CD8-positive, alpha-beta T cell (primary cell): ENCODE measurements at places on chromosomes 3 and 15. TPM values are rescaled to one million over a fixed set of nuclear protein-coding genes. Genes with fewer than 3 reads are reported as not detected.

DNA sequence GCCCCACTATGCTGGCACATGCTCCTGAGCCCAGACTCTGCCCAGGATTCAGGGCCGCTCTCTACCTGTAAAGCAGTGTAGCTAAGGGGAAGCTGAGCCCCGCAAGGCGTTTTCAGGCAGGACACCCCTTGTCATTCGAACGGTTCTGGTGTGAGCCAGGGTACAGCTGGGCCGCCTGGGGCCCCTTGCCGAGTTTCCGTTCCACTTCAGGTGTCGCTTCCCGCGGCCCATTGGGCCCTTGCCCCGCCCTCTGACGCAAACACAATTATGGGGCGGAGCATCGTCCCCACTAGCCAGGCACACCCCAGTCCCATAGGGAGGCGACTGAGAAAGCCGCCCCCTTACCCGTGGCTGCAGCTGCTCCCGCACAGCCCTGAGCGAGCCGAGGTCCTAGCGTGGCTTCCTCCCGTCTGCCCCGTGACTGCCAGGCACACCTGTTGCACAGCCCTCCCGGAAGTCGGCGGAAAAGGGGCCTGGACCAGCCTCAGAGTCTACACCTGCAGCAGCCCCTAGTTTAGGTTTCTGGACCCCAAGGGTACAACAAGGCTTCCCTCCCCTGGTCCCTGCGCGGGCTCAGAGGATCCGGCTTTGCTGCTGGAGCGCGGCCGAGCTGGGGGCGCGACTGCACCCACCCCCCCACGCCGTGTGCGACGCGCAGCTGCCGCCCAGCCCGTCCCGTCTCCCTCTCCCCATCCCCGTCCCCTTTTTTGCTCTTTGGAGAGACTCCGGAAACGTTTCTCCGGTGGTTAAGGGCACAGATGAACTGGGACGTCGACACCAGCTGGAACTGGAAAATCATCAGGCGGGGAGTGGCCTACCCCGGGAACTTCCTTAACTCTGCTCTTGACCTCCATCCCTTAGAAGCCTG, at the start of gene PLSCR2:
TSS of gene PLSCR2 (minus strand) at position 412 of the 868 bp plus-strand sequence. CDS start 9,657 bp downstream, outside the sequence.
- DNase-seq, result peak; percentile 83

- DNase-seq, result peak; percentile 28
These were observed 52.0 kb upstream of the ULK4 start for GRCh38 chr3:42013691-42014457.

GRCh38 chr3:9730657-9731205, 804 bp upstream of the BRPF1 start:
- DNase-seq, result no peak

The ARHGEF26 gene
- 0.08 TPM for total RNA-seq

GRCh38 chr3:14915636-14916222, 31.7 kb upstream of the NR2C2 start:
- DNase-seq, result peak; percentile 60
